ENCODE measurements at places on chromosomes 7 and 10. TPM values are rescaled to one million over a fixed set of nuclear protein-coding genes. Genes with fewer than 3 reads are reported as not detected.

WDR86 gene
- polyA plus RNA-seq = 0.54 TPM

EFCAB10 gene
- polyA plus RNA-seq = not detected

NACAD gene
- polyA plus RNA-seq = not detected

TMEM184A gene
- polyA plus RNA-seq = 0.08 TPM

RUFY2 gene
- 7.5 TPM for polyA plus RNA-seq

SPRN gene
- polyA plus RNA-seq = 0.40 TPM

CYP3A7 gene
- polyA plus RNA-seq = not detected

ITPRID1 gene
- not detected for polyA plus RNA-seq

SLC18A3 gene
- not detected for polyA plus RNA-seq

SPDYE11 gene
- 0.19 TPM for polyA plus RNA-seq

LIPM gene
- not detected for polyA plus RNA-seq

EPO gene
- polyA plus RNA-seq = not detected

SHTN1 gene
- polyA plus RNA-seq = 0.04 TPM

SORBS1 gene
- 0.41 TPM for polyA plus RNA-seq

DOCK4 gene
- not detected for polyA plus RNA-seq

ARL5B gene
- polyA plus RNA-seq = 1.6 TPM

LBX1 gene
- polyA plus RNA-seq = not detected

FAM25G gene
- not detected for polyA plus RNA-seq

PTN gene
- polyA plus RNA-seq = not detected

GARIN1A gene
- polyA plus RNA-seq = 0.10 TPM

ATP5F1C gene
- polyA plus RNA-seq = 340 TPM

SFTPD gene
- not detected for polyA plus RNA-seq

PTPRZ1 gene
- not detected for polyA plus RNA-seq

NXPH1 gene
- not detected for polyA plus RNA-seq

ZNF862 gene
- 4.3 TPM for polyA plus RNA-seq

AGR3 gene
- polyA plus RNA-seq = not detected

HIF1AN gene
- 26.7 TPM for polyA plus RNA-seq

SAMD9 gene
- 21.6 TPM for polyA plus RNA-seq

SEMA4G gene
- not detected for polyA plus RNA-seq

INHBA gene
- polyA plus RNA-seq = not detected

NOC3L gene
- polyA plus RNA-seq = 27.3 TPM

TWIST1 gene
- not detected for polyA plus RNA-seq

GPR26 gene
- not detected for polyA plus RNA-seq

CELF2 gene
- polyA plus RNA-seq = 142 TPM

HYAL4 gene
- polyA plus RNA-seq = not detected

HMX2 gene
- polyA plus RNA-seq = not detected

C10orf62 gene
- polyA plus RNA-seq = not detected

A1CF gene
- not detected for polyA plus RNA-seq

OR6B1 gene
- polyA plus RNA-seq = not detected

WASHC2C gene
- polyA plus RNA-seq = 31.7 TPM

SMNDC1 gene
- polyA plus RNA-seq = 20.4 TPM

SHH gene
- not detected for polyA plus RNA-seq

NPTX2 gene
- polyA plus RNA-seq = not detected

RPP30 gene
- polyA plus RNA-seq = 49.8 TPM

EIF3B gene
- polyA plus RNA-seq = 84.4 TPM

CYP2C9 gene
- polyA plus RNA-seq = not detected

LRRC61 gene
- polyA plus RNA-seq = 29.1 TPM

CDK1 gene
- polyA plus RNA-seq = 0.46 TPM

PLEKHS1 gene
- polyA plus RNA-seq = not detected

ELFN1 gene
- 0.54 TPM for polyA plus RNA-seq

GPR141 gene
- not detected for polyA plus RNA-seq

HOXA1 gene
- 0.24 TPM for polyA plus RNA-seq

CLDN3 gene
- not detected for polyA plus RNA-seq

P4HA1 gene
- polyA plus RNA-seq = 22.8 TPM

RALA gene
- 36.0 TPM for polyA plus RNA-seq

Measured in IgD-negative memory B cell (primary cell).